ENCODE measurements at places on chromosomes 12 and 14.
A peak's percentile ranks its signal among the peaks of the same experiment; 100 is the strongest.

DNA sequence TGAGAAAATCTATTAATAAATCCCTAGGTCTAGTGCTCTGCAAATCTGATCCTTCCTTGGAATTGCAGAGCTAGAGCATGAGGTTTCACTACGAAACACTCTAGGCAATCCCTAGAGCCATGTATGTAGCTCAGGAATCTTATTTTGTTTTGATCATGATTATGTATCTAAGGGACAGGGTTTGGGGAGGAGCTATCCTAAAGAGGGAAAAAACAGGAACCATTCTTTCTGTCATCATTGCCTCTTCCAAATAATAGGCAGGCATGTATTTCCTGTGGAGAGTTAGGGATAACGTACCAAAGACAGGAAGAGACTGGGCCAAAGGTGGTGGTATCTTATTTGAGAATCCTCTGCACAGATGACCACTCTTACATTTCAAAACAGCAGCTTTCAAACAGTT, 88.8 kb upstream of the GTF2A1 start:
- no peak for DNase-seq

DNA sequence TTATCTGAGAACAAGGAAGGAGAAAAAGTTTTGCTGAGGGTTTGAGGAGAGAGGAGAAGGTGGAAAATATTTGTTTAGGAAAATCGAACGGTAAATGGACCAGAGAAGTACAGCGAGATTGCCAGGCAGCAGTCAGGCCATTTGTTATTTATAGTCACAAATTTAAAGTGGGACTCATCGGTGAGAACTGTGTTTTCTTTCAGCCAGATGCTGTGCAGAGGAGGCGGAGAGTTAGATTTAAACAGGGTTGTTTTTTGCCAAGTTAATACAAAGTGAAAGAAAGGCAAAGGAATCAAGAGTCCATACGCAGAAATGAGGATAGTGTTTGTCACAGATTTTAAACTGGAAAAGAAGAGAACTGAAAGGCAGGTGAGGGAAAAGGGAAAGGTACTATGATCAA, 200.6 kb upstream of the CNOT2 start:
- no peak for DNase-seq

DNA sequence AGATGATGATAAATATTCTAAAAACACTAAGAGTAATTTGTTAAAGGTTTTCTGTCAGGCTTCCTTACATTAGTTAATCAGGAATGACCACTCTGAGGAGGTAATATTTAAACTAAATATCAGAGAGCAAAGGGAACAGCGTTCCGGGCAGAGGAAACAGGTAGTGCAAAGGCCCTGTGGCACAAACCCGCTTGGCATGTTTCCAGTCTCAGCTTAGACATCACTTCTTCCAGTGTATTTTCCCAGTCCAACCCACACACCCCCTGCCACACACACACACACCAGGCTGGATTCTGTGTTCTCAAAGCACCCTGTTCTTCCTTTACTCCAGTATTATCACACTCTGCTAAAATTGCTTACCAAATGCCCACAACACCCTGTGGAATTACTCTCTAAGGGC, 247.1 kb downstream of the RPS29 start:
- DNase-seq, result no peak

GRCh38 chr14:96252999-96253539, 2.9 kb upstream of the BDKRB1 start:
- DNase-seq, result peak; percentile 82

DNA sequence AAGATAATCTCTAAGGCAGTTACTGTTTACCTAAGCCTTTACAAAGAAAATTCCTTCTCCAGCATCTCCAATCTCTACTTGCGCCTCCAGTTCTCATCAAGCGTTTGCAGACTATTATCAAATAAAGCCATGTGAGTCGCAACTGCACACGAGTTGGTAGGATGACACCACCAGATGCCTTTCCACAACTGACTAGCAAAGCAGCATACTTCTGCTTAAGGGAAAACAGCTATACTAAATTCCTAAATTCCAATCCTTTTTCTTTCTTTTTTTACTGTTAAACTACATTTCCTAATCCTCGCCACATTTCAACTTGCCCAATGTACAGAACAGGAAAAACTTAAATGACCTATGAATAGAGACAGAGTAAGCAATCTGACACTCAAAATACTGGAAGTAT, 166.7 kb downstream of the ITPR2 start:
- no peak for DNase-seq

DNA sequence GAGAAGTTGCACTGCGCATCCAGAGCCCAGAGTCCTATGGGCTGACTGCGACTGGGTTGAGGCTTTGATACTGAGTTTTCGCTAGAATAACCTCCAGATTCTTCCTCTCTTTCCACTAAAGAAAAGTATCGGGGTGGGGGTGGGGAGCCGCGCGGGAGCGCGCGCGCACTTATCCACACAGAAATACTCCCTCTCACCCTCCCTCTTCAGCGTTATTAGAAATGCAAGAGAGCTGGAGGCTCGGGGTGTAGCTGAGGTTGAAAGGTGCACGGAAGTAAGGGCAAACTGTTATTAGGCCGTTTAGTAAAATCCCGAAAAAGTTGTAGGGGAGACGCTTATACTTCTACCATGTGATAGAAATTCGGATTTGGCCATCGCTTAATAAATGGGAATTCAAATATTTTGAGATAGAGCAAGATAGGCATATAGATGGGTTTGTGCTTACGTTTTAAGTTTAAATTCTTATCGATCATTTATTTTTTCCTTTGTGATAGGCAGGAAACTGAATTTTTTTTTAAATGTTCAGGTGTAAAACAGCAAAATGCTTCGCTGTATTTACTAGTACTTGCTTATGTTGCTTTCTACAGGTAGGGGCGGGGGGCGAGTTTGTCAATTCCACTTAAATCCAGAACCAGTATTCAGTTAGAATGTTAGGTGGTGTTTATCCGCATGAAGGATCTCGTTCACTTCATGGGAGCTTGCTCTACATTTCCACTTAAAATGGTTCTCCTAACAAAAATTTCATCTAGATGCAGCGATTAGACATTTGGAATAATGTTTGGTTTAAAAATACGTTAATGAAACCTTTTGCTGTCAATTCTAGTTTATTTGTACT, 1.1 kb downstream of the ARHGAP5 start:
- DNase-seq, result peak; percentile 22
